Naive thymus-derived CD4-positive, alpha-beta T cell (primary cell): ENCODE measurements at places on chromosomes 13 and 19.

DNA sequence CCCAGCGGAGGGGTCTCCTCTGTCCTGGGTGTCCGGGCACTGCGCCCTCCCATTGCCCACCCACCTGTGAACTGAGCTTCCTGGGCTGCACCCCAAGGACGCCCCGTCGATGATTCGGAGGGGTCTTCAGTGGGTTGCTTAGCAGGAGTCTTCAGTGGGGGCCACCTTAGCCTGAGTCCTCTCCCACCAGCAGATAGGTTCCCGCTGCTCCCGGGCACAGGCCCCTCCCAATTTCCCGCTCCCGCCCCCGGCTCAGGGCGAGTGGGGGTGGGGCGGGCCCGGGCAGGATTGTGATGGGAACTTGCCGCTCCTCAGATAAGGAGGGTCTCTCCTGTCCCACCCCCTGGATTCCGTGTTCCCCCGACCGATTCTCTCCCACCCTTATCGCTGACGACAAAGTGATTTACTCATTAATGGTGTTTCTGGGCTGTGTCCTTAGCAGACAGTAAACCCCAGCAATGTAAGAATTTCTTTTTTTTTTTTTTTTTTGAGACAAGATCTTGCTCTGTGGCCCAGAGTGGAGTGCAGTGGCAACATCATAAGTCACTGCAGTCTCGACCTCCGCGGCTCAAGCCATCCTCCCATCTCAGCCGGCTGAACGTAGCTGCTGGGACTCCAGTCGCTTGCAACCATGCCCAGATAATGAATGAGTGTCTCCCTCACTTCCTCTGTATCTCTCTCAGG, 655 bp upstream of the S1PR5 start:
- no peak for DNase-seq

DNA sequence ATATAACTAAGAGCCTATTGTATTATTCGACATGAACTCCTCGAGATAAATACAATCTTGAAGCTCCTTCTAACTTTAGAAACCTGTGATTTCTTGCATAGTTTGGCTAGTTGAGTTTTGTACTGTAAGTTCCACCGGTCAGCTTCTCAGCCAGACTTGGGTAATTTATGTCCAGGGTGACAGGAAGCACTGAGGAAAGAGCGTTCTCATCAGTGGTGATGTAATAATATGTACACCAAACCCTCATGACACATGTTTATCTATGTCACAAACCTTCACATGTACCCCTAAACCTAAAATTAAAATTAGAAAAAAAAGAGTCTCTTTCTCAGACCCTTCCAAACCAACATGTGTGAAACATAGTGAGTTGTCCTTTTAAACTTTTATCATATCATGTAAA, 205.7 kb downstream of the KCNRG start:
- no peak for DNase-seq

GRCh38 chr13:23984546-23984945, 87.2 kb upstream of the C1QTNF9B start:
- no peak for DNase-seq

DNA sequence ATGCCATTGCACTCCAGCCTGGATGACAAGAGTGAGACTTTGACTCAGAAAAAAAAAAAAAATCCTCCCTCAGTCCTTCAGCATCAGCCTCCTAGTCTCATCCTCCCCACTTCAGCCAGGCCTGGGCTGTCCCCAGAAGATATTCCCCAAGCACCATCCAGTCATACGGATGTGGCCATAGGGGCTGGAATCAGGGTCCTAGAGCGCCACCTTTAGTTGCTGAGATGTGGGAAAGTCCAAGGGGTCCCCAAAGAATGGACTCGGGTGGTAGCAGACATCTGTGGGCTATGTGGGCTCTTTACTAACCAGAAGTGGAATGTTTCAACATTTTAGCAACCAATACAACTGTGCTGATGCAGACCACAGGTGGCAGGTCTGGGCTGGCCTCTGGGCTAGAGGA, 3.1 kb upstream of the TYROBP start:
- no peak for DNase-seq

GRCh38 chr19:4327252-4327876, 11.3 kb downstream of the STAP2 start:
- DNase-seq = peak; percentile 55

GRCh38 chr19:19120308-19121231, 17.7 kb downstream of the TMEM161A start:
- no peak for DNase-seq
